ENCODE measurements at places on chromosomes 7 and 10.

DNA sequence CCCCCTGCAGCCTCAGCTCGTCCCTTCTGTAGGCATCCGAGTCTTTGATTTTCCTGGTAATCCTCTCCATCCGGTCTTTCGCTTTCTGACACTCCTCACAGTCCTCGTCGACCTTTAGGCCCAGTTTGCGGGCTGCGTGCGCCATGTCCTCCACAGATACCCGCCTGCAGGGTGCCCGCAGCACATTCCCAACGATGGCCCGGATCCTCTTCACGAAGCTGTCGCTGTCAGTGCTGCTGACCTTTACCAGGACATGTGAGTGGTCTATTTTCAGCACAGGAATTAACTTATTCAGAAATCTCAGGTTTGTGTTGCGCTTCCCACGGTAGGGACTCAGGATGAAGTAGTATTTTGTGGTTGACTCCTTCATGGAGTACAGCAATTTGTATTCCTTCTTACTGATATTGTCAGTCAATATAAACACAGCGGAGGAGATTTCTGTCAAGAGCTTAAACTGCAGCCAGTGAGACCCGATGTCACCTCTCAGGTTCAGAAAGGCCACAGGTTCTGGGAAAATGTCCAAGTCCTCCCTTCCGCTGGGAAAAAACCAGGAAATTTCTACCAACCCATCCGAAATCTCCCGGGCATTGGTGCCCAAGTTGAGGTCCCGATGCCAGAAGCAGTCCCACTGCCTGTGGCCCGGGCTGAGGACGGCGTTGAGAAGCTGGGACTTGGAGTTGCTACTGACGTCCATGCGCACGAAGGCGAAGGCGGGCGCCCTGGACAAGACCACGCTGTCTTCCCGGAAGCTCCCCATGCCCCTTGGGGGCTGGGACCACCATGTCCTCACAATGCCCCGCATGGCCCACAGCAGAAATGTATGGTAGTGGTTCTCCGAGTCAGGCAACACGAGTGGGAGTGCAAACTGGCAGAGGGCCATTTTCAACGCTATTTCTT lies 8.9 kb upstream of the MRPS24 start:
- DNase-seq: no peak

- DNase-seq: no peak
Observed at GRCh38 chr10:48813291-48813690, 126.3 kb downstream of the LRRC18 start.

DNA sequence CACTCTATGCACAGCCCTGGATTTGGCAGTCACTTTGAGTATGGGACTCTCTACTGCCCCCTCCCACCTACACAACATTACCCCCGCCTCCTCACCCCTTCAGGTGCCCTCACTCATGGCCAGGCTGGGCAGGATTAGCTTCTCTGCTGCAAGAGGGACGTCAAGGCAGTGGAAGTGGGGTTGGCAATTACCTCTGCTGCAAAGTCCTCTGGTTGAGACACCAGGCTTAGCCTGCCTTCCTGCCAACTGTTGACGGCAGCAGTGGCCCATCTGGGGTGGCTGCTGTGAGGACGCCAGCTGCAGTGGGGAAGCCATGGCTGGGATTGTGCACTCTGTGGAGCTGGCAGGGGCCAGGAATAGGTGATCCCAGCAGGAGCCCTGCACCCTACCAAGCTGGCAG lies 26.7 kb downstream of the SVIL start:
- no peak for DNase-seq

DNA sequence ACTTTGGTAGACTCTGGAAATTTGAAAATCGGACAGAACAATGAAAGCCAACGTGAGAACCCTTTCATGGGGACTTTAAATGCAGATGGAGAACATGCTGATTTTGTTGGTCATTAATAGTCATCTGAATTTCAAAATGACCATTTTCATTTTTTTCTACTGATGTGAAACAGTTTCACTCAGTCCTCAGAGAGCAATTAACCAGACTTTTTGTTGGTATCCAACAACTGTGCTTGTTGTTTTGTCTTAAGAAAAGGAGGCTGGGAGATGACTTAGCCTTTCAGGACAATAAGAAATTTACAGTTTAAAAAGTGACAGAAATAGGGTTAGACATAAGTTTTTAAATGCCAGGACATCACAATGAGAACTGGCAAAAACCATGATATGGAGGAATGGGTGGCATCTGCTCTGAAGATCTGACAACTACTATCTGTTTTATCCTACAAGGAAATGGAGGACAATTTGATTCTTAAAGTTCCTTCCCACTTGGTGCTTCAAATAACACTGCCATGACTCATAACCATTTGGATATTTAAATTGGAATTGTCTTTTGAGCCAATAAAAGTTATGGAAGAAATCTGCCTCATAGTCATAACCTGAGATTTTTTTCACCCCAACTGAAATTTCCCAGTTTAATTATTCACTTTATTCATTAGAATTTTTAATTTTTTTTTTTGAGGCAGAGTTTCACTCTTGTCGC lies 87.2 kb upstream of the HPS1 start:
- DNase-seq: no peak

- no peak for DNase-seq
Observed at GRCh38 chr7:103803631-103804030, 185.8 kb downstream of the RELN start.

GRCh38 chr10:79070081-79070605 lies 1.4 kb downstream of the ZMIZ1 start:
- DNase-seq: no peak

- DNase-seq: no peak
Observed at GRCh38 chr10:84706431-84706830, 378.0 kb downstream of the CCSER2 start.

DNA sequence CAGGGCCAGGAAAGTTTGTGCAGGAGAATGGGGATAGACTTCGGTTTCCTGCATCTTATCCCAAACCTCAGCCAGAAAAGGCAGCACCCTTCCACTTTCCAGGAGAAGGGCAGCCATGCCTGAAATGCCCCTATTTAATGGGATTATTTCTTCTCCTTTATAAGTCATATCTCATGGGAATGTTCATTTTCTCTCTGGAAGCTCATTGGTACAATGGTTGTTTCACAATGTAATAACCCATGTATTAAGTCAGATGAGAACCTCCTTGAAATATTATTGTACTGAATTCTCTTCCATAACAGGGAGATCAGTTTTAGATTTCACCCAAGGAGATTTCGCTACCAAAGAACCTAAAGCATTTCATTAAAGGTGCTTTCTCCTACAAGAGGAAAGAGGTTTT lies 457.5 kb downstream of the KCNMA1 start:
- DNase-seq: no peak

DNA sequence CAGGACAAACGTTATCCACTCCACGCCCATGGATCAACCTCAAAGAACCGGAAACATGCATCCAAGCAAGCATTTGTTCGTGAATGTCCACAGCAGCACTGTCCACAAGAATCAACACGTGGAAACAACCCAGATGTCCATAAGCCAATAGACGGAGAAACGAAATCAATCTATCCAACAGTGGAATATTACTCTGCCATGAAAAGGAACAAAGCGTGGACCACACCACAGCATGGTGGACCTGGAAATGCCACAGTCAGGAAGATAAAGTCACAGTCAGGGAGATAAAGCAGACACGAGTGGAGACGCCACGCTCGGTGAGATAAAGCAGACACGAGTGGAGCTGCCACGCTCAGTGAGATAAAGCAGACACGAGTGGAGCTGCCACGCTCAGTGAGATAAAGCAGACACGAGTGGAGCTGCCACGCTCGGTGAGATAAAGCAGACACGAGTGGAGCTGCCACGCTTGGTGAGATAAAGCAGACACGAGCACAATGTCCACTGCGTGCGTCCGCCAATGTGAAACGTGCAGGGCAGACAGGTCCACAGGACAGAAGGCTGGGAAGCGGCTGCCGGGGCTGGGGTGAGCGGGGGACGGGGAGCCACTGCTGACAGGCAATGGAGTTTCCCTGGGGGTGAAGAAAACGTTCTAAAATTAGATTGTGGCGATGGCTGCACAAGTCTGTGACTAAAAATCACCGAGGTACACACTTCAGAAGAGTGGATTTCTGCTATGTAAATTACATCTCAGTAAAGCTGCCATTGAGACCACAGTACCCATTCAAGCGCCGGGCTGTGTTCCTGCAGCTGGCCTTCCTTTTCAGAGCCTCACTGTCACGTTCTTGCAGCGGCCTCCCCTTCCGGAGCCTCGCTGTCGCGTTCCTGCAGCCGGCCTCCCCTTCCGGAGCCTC lies 10.6 kb downstream of the GPER1 start:
- no peak for DNase-seq

DNA sequence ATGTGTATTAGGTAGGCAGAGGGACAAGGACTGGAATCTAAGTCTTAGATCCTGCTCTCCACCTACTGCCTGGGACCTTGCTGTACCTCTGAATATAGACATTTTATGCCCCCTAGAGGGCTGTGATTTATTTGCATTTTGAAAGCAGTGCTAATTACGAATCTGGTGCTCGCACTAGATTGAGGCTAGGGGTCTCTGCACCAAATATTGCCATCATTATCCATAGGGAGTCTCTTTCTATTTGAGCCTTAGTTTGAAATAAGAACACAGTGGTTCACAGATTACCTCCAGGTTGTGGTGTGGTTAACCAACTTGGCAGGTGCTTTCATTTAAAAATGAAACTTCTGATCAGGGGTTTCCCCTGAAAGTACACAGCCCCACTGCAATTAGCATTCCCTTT lies 41.8 kb downstream of the CNNM1 start:
- DNase-seq: peak; percentile 41

DNA sequence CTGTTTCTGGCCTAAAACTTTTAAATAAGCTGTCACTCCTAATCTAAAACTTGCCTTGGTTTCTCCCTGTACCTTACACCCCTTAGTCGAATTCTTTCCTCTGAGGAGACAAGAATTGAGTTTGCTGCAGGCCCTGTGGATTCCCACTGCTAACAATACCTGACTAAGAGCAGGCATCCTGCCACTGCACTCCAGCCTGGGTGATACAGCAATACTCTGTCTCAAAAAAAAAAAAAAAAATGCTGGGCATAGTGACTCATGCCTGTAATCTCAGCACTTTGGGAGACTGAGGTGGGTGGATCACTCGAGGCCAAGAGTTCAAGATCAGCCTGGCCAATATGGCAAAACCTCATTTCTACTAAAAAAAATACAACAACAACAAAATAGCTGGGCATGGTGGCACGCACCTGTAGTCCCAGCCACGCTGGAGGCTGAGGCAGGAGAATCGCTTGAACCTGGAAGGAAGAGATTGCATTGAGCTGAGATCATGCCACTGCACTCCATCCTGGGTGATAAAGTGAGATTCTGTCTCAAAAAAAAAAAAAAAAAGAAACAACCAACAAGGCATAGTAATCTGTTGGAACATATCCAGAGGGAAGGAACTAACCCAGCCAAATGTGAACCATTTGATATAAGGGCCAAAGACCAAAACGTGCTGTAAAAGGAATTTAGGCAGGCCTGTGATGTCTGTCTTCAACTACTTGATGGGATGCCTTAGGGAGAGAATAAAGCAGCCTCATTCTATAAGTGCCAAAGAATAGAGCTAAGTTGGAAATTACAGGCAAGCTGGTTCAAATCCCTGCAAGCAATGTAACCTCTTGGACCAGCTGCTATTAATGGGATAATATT lies 732.7 kb upstream of the AUTS2 start:
- no peak for DNase-seq

GRCh38 chr7:2660359-2661095 lies 27.5 kb upstream of the AMZ1 start:
- no peak for DNase-seq

DNA sequence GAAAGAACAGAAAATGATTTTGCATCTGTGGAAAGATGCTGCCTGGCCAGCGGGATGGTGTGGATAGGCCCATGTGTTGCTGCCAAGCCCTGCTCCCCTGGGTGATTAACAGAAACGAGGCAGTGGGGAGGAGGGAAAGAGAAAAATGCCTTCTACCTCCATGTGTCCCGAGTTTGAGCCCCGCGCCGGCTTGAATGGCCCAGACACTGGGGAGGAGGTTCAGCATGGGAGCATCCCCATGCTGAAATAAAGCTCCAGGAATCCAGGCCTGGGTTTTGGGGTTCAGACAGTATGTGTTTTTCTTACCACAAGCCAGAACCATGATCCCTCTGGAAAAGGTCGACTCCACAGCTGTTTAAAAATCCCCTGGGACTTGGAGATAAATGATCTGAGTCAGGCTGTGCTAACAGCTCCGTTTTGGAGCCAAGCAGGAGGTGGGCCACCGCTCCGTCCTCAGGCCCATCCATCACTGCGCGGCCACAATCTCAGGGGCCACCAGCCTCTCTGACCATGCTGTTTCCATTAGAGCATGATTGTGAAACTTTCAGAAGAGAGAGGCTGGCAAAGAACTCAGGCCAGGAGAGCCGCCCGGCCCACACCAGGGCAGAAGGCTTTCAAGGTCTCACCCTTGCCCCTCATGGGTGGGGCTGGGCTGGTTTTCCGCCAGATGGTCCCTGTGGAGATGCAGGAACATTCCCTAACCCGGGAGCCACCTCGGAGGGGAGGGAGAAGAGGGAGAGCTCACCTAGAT lies 299.7 kb downstream of the ZEB1 start:
- no peak for DNase-seq

GRCh38 chr10:122878799-122879338 lies 512 bp downstream of the FAM24B start:
- DNase-seq: peak; percentile 34

- no peak for DNase-seq
Observed at GRCh38 chr7:140289804-140290203, 108.5 kb downstream of the SLC37A3 start.

- DNase-seq: peak; percentile 81
Observed at GRCh38 chr7:123770378-123770777, 21.6 kb upstream of the WASL start.

DNA sequence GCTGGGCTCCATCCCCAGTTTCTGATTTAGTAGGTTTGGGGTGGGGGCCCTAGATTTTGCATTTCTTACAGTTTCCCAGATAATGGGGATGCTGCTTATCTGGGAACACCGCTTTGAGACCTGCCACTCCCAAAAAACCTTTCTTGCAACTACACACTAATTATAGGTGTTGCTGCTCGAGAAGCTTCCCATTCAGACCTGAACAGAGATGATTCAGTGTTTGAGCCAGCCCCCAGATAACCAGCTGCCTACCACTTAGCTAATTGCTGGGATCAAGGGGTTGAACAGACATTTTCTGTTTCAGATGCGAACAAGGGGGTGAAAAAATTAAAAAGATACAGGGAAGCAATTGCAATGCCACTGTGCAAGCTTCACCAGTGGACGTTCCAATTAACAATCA lies 448.5 kb downstream of the KCNMA1 start:
- DNase-seq: no peak

DNA sequence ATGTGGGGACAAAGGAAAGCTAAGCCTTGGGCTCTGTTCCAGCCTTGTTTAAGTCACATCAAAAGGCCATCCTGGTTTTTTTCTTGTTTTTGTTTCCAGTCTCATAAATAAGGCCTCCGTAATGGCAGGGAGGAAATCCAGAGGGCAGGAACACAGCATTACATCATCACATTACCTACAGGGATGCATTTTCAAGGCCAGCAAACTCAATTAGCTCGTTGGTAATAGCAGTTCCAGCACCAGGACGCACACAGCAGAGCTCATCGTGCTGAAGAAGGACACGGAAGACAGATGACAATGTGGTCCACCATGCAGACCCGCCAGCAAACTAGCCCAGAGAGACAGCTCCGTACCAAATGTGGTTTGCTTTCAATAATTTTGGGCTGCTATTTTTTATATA lies 1209.2 kb downstream of the TYW1 start:
- no peak for DNase-seq

Data from RKO (cell line).